Calu3 (cell line): ENCODE measurements at places on chromosomes 12 and 14.

GRCh38 chr14:69573205-69573830 is 1.4 kb downstream of the CCDC177 start:
- DNase-seq, result no peak

DNA sequence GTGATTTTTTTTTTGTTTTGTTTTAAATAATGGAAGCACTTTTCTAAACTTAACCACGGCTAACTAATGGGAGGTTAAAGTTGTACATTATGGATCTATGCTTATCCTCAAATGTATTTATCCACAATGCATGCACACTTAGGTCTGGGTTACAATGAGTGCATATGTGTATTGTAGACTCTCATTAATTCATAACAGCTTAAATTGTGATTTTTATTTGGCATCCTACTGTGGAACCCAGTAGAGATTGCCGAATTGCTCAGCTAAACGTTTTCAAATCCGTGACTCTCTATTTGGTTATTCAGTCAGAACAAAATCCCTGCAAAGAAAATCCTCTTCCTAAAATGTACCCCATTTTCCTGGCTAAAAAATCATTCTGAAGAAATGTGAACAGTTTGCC is 244.0 kb downstream of the SLC25A21 start:
- no peak for DNase-seq

DNA sequence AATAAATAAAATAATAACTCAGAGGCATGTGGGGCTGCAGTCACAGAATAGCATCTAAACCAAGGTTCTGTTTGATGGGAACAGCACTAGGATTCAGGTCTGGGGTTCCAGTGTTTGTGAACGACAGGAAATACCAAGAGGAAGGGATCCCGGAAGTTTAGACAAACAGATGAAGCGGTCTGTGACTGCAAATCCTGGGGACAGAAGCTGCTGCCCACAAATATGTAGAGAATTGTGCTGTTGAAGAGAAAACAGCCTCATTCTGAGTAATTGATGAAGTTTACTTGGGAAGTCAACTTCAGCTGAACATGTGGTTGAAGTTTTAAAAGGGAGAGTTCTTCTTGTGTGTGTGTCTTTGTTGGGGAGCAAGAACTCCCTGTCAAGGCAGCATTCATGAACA is 98.4 kb upstream of the TBX5 start:
- no peak for DNase-seq

DNA sequence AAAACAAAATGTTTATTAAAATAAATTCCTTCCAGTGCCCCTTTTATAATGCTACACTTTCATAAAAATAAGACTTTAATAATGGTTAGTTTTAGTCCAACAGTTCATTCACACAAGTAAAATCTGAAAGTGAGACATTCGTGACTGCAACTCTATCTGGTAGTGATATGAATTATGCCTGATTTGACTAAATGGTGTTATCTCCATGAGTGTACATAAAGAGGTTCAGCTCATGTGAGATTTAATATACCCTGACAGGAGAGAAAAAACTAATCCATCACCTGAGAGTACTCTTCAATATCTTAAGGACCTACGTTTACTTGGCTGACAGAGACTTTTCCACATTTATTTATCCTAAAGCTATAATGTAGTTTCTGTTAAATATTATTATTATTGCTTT is 34.0 kb downstream of the ERO1A start:
- no peak for DNase-seq

- DNase-seq, result no peak
These were observed 120.1 kb downstream of the LMNTD1 start for GRCh38 chr12:25433024-25433423.

GRCh38 chr14:100617410-100618317 is 30.4 kb upstream of the BEGAIN start:
- DNase-seq, result no peak

- no peak for DNase-seq
These were observed 25.1 kb upstream of the EIF5 start for GRCh38 chr14:103308717-103309616.

DNA sequence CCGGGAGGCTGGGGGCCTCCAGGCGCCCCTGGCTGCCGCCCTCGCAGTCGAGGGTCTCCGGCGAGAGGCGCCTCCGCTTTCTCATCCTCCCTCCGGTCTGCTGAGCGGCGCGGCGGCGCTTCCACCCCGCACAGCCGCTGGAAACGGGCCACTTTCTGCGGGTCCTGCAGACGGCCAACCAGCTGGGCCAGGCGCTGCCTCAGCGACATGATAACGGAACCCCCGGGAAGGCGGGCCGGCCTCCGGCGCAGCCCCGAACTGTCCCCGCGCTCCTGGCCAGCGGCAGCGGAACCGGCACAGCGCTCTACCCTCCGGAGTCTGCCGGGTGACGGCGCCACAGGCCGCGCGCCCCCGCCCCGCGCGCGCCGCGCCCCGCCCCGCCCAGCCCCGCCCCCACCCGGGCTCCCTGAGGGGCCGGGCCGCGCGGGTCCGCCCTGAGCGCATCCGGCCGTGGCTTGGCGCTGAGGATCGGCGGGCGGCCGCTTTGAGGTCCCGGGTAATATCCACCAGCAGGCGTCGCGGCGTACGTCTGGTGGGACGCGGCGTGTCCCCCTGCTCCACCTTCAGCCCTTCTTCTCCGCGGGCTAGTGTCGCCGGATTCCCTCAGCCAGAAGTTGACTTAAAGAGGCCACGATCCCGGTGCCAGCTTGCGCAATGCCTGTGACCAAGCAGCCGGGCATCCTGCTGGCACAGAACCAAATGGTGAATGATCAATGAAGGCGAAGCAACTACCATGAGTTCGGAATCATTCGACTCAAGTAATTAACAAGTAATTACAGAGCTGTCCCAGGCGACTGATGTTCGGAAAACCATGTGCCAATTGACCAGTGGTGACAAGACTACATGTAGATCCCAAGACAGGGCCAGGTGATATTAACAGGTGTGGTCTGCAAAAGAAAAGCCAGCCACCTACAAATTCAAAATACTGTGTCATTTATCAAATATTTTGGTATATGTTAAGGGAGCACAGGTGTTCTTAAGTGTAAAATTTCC is at the start of gene SGPP1:
TSS of gene SGPP1 (minus strand) at position 330 of the 993 bp plus-strand sequence. CDS start at position 209, 121 bp downstream.
- peak; percentile 85 for DNase-seq

DNA sequence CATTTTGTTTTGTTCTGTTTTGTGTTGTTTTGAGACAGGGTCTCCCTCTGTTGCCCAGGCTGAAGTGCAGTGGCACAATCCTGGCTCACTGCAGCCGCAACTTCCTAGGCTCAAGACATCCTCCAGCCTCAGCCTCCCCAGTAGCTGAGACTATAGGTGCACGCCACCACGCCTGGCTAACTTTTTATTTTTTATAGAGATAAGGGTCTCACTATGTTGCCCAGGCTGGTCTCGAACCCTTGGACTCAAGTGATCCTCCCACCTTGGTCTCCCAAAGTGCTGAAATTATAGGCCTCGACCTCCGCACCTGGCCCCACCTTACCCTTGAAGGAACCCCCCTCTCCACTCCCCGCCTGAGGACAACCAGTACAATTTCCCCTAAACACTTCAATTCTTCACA is 7.5 kb upstream of the IFT81 start:
- DNase-seq, result no peak

DNA sequence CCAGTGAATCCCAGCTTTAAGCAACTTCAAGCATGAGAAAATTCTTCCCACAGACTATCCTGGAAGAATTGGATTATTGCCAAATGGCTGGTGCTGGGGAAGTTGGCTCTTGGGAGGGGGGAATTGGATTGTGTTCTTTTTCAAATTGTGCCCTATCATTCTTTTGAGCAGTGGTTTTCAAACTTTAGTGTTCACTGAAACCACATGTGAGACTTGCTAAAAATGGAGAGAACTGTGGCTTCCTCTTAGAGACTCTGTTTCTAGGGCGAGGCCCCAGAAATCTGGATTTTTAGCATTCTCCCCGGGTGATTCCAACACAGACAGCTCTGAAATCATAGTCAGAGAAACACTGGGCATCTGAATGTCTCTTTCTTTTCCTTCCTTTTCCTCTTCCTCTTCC is 14.3 kb upstream of the OTUB2 start:
- no peak for DNase-seq

DNA sequence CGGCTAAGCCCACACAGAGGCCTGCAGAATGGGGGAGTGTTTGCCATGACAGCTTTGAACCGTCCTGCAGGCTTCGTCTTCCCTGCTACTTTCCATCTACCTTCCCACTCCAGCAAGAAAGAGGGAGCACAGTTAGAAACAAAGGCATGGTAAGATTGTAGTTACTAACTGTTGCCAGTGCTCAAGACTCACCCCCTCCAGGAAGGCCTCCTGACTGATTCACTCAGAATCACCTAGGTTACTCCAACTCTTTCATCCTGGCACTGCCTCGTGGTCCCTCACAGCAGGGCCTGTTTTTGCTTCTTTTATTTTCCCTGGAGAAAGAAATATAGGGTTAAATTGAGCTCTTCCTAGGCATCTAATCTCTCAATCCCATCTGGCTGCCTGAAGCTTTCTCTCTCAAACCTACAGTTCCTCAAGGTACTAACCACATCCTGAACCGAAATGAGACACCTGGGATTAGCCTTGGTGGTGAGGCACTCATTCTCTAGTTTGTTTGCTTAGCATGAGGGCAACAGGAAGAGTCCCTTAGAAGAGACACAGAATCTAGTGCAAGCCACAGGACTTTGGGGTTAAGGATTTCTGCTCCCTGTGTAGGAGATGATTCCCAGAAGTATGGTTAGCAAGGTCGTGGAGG is 7.8 kb downstream of the GALNT6 start:
- DNase-seq, result no peak

DNA sequence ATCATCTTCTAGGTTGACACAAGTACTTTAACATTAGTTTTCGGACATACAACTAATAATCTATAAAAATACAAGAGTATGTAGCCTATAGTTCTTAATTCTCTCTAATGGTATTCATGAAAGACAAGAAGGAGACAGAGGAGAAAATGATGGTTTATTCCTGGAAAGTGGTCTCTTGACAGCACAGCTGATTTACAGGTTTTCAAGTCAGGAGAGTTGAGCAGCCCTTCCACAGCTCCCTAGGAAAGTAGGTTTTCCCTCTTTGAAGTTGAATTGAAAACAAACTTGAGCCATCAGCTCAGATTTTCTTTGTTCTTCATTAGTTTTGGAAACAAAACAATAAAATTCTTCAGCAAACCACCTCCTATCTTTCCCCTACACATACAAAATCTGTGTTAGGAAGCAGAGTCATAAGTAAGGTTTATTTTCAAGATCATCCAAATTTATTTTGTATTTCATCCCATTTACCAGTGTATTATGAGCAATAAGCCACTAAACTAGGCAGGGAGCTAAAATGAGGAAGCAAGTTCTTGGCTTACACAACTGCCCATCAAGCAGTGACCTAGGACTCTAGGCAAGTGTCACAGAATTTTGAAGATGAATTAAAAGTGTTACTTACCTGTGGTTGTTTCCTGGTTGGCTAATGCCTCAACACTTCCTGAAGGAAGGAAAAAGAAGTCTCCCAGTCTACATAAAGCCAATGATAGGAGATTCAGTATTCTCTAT is 357.0 kb downstream of the BCAT1 start:
- DNase-seq, result no peak

DNA sequence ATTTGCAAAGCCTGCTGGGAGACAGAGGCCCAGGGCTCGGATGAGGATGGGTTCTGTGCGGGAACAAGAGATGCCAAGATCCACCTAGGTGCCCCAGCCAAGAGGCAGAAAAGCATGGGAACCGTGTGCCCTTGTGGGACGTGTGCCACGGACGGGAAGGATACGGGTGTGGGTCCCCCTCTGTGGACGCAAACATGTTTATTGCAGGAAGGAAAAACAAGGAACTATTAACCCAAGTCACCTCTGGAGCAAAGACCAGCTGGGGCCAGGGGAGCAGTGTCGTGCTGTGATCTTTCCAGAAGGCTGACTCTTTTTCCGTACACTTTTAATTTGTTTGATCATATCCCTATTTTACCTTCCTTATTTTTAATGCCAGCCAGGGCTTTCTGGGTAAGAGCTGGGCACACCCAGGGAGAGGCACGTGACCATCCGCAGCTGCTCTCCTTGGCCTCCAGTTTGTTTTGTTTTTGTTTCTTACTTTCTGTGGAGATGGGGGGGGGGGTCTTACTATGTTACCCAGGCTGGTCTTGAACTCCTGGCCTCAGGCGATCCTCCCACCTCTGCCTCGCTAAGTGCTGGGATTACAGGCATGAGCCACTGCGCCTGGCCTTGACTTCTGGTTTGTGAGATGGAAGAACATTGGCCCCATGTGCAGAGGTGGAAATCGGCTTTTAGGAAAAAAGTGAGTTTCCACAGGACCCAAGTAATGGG is 20.7 kb downstream of the SCARB1 start:
- DNase-seq, result no peak

GRCh38 chr12:119683413-119683812 is 15.5 kb downstream of the PRKAB1 start:
- no peak for DNase-seq
